ENCODE measurements at places on chromosomes 5 and 9. TPM values are rescaled to one million over a fixed set of nuclear protein-coding genes. Genes with fewer than 3 reads are reported as not detected.

Gene POMT1
- total RNA-seq, result 30.4 TPM

GRCh38 chr9:38401994-38402393 lies 9.5 kb downstream of the ALDH1B1 start:
- 0 out of 2 replicates have a peak, but pooled peaks cover 4% of the 10 kb centered on the region for H3K27me3 ChIP-seq
- no peaks in the 10 kb centered on the region for H3K36me3 ChIP-seq
- H3K27ac ChIP-seq, result no peak overlapping the region
- no peak for DNase-seq

Gene ADAMTS6
- total RNA-seq, result 1.5 TPM

Gene TXNDC15
- 46.4 TPM for total RNA-seq

Gene CYLC2
- not detected for total RNA-seq

DNA sequence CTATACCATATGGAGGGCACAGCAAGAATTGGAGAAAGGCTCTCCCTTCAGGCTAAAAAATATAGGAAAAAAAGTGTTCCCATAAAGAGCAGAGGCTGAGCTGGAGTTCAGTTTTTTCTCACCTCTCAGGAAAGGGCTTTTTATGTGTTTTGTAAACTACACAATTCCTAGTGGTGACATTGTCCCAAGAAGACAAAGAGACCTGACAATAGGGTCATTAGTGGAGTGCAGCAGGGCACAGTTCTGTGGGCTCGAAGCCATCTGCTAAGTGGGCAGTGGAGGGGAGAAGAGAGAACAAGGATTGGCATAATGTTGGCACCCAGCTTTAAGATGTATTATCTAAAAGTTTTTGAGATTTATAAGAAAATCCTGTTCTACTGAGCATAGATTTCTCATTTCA lies 162.5 kb downstream of the HCN1 start:
- no peaks in the 10 kb centered on the region for H3K4me1 ChIP-seq
- H3K36me3 ChIP-seq, result no peaks in the 10 kb centered on the region
- no peak overlapping the region for H3K4me3 ChIP-seq
- no peak for DNase-seq
- no peaks in the 10 kb centered on the region for H3K27me3 ChIP-seq

Gene DOLK
- total RNA-seq, result 17.9 TPM

Gene GFPT2
- total RNA-seq, result 2.2 TPM

DNA sequence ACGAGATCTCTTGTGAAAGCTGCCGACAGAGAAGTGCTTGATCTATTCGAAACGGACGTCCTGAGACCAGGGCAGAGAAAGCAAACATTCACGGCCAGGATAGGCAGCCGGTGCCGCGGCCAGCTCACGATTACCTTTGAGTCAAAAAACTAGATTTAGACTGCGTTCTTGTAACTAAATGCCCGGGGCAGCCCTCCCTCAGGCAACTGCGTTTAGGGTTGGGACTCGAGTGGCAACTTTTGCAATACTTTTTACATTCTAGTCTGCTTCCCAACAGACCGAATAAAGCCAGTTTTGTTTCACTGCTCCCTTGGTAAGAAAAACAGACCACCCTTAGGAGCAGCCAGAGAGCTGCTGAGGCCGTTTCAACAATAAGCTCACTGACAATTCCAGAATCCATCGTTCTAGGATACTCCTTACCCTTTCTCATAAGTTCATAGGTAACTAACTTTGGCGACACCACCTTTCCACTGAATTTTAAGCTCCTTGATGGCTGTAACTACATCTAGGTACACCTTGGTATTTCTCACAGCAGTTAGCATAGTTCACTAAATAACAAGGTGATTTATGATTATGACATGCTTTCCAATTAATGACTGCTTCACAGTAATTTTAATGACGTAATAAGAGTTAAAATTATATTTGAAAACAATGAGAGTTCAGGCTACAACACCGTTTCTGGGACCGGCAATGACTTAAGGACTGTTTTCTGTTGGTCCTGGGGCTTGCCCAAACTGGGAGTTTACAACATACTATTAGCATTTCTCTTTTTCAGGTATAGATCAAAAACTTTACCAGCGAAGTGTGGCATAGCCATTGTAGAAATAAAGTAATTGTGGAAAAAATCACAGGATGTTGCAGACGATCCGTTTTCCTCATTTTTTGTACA lies 899 bp upstream of the RAPGEF6 start:
- peaks cover 24% of the 10 kb centered on the region for H3K4me1 ChIP-seq
- peak overlapping the region; percentile 77 for H3K4me3 ChIP-seq
- peak overlapping the region; percentile 99 for H3K27ac ChIP-seq
- H3K36me3 ChIP-seq, result no peaks in the 10 kb centered on the region
- H3K27me3 ChIP-seq, result no peaks in the 10 kb centered on the region

- H3K27ac ChIP-seq, result no peak overlapping the region
- H3K4me3 ChIP-seq, result no peak overlapping the region
- H3K4me1 ChIP-seq, result peaks cover 15% of the 10 kb centered on the region
Observed at GRCh38 chr5:171422495-171422894, 3.0 kb downstream of the FGF18 start.

Gene MRPL50
- 10.2 TPM for total RNA-seq
